OCI-LY7 (cell line): ENCODE measurements at places on chromosomes 2 and 18. TPM values are rescaled to one million over a fixed set of nuclear protein-coding genes. Genes with fewer than 3 reads are reported as not detected.

RNF125 gene
- total RNA-seq, result 2.2 and 3.2 TPM in 2 replicates

UGT1A3 gene
- total RNA-seq, result not detected in 2 replicates

EVX2 gene
- not detected in 2 replicates for total RNA-seq

MAPK4 gene
- not detected in 2 replicates for total RNA-seq

G6PC2 gene
- not detected in 2 replicates for total RNA-seq

CSRNP3 gene
- 1.3 and 1.4 TPM in 2 replicates for total RNA-seq

POMC gene
- total RNA-seq, result not detected in 2 replicates

ZC3H6 gene
- total RNA-seq, result 16.5 and 17.3 TPM in 2 replicates

DNAH7 gene
- not detected in 2 replicates for total RNA-seq

SRD5A2 gene
- not detected in 2 replicates for total RNA-seq

FHOD3 gene
- 2.4 and 2.5 TPM in 2 replicates for total RNA-seq

UPP2 gene
- total RNA-seq, result not detected in 2 replicates

CXCR4 gene
- 243 and 289 TPM in 2 replicates for total RNA-seq

SAG gene
- total RNA-seq, result not detected in 2 replicates
